Stimulated activated CD8-positive, alpha-beta memory T cell treated with anti-CD3 and anti-CD28 coated beads, Interleukin-2, amount 100 ng/mL, for 1 hour (primary cell): ENCODE measurements at places on chromosomes 7 and 10.

DNA sequence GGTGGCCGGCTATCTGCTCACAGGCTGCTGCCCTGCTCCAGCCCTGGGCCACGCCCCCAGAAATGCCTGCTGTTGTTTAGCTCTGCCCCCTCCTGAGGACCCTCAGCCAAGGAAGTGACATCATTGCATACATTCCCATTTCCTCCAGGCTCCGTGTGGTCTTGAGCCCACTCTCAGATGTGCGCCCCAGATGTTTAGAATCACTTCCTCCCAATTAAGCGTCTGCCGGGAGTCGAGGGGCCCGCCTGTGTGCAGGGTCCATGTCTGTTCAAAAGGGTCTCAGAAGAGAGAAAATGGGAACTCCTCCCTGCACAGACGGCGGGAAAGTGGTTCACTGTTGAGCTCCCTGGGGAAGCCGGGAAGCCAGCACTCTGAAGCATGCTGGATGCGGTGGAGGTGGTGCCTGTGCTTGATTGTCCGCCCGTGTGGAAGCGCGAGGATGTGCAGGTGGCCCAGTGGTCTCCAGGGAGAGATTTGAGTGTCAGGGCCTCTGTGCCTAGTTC is 116.9 kb upstream of the PPIF start:
- DNase-seq: no peak

- no peak for DNase-seq
These were observed 161.4 kb downstream of the AGMO start for GRCh38 chr7:15400440-15400839.

DNA sequence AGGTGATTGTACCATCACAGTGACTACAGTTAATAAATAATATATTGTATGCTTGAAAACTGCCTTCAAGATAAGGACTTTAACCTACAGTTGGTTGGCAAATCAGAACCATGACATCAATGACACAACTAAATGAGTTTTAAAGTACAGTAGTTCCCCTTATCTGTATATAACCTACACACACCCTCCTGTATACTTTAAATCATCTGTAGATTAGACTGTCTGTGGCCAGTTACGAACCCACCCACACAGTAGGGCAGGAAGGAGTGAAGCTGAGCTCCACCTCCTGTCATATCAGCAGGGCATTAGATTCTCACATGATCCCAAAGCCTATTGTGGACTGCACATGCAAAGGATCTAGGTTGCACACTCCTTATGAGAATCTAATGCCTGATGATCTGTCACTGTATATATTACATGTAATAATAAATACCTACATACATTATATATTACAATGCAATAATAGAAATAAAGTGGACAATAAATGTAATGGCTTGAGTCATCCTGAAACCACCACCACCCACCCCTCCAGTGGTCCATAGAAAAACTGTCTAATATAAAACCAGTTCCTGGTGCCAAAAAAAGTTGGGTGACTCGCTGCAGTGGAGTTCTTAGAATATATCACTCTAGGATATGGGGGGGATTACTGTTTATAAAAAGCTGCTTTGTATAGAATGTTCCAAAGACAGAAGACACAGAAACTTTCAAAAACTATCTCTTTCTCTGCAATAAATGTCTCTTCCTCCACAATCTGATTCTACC is 5.6 kb downstream of the TPK1 start:
- DNase-seq: no peak

DNA sequence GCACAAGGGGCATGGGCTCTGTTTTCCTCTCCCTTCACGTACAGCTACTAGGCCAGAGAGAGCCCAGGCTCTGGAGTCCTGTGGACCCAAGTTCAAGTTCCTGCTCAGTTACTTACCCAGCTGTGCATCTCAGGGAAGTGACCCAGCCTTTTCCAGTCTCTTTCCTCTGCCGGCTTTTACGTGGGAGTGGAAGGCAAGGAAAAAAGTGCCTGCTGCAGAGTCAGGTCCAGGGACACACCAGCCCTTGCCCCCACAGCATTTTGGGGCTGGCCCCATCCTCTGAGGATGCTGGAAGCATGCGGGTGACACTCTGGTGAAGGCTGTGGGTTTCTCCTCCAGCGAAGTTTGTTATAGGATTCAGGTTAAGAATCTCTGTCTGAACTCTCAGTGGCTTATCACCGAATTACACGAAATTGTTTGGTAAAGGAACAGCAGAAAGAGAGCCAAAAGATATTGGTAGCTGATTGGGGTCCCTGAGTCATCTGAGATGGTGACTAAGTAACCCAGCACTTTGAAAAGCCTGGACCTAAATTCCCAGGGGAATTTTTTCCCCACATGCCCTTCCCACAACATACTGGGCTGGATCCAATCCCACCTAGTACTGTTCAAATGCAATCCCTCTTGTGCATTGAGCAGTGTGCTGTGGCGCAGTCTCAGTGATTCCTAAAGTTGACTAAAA is 424.3 kb downstream of the RPS24 start:
- no peak for DNase-seq

DNA sequence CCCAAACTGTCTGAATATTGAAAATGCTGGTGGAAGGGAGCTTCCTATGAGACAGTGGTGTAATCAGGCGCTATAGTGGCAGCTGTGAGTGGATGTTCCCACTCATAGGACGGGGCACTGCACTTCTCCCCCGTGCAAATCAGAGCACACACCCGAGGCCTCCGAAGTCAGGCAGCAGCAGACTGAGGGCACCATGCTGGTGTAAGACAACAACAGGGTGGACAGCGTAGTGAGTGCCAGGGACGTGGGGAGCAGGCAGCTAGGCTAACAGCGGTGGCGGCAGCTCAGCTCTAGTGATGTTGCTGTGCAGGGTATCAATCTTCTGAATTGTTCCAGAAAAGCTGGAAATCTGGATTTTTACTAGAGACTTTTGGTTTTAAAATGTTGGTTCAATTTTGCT is 19.2 kb downstream of the C10orf53 start:
- no peak for DNase-seq

- no peak for DNase-seq
These were observed 92.7 kb upstream of the RET start for GRCh38 chr10:42984035-42984610.

GRCh38 chr10:116001262-116001857 is 271.6 kb downstream of the GFRA1 start:
- no peak for DNase-seq

DNA sequence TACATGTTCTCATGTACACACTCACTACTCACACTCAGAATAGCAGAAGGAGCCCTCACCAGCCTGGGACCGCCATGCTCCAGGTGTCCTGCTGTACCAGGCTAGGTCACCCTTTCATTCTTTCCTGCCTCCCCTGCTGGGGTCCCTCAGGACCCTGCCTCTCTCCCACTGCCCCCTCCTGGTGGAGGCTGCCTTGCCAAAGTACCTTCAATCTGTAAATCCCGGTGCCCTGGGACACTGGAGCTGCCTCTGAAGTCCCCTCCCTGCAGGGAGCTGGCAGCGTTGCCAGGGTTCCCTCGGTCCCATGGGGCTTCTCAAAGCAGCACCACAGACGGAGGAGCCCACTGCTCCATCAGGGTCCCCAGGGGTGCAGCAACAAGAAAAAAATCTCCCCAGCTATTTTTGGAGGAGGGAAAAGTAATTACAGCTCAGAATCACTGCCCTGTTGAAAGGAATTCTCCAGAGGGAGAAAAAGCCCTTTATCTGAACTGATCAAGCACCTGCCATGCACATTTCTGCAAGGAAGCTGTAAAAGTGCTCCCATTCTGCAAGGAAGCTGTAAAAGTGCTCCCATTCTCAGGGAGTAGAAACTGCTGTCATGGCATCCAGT is 259.9 kb downstream of the PTPRN2 start:
- DNase-seq: no peak

GRCh38 chr10:78038791-78039547 is 5.3 kb downstream of the RPS24 start:
- no peak for DNase-seq

DNA sequence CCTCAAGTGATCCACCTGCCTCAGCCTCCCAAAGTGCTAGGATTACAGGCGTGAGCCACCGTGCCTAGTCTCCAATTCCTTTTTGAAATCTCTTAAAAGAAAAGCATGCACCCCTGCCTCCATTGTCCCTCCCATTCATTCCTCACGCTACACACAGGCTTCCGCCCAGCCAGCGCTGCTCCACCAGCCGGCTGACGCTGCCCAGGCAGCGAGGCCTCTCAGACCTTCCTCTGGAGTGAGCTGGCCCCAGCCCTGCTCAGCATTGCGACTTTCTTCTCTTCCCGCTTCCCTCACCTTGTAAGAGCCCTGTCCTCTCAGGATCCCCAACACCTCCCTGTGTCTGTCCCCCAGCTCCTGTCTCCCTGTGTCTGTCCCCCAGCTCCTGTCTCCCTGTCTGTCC is 23.6 kb downstream of the RGS10 start:
- DNase-seq: no peak

DNA sequence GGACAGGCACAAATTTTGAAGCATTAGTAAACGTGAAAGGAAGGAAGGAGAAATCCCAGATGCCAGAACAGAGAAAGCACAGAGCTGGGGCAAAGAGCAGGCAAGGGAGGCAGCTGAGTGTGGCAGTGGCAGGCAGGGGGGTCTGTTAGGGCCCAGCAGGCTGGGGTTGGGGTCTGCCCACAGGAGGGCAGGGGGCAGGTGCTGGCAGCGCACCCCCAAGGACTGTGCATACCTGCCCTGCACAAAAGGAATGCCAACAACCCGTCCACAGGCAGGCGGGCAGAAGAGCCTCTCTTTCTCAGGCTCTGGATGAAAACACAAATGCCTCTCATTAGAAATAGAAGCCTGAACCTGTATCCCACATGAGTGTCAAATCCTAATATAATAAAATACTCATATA is 552.3 kb downstream of the PTPRN2 start:
- DNase-seq: no peak

GRCh38 chr10:23918839-23919238 is 290.1 kb upstream of the KIAA1217 start:
- DNase-seq: no peak

DNA sequence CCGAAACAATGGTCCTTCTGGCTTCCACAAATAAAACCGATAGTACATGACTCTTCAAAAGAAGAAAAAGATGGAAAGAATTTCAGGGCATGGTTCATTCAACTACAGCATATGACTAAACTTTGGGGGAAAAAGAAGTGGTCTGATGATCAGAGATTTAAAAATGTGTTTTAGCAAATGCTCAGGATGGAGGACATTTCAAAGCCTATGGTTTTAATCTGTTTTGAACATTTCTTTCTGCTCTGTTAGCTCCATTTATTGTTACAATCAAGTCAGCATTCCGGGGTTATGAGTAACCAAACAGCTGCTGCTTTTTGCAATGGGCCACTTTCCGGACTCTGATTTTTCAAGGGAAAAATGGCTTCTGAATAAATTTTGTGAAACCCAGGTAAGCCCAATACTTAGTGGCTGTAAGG is 142.4 kb downstream of the CUBN start:
- DNase-seq: no peak

DNA sequence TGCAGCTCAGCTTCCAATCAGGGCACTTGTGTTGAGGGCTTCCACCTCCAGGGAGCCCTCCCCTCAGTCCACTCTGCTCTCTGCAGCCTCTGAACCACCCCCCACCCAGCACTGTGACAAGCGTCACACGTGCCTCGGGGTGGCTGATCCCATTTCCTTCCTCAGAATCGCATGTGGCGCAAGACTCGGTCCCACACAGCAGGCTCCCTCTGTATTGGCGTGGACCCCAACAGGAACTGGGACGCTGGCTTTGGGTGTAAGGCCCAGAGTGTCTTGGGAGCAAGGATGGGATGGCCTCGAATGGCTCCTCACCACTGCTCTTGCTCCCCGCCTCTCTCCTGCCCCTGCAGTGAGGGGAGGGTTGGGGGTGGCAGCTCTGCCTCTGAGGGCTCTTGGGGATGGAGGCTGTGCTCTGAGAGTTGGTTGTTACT is 4.1 kb downstream of the CPA1 start:
- no peak for DNase-seq

DNA sequence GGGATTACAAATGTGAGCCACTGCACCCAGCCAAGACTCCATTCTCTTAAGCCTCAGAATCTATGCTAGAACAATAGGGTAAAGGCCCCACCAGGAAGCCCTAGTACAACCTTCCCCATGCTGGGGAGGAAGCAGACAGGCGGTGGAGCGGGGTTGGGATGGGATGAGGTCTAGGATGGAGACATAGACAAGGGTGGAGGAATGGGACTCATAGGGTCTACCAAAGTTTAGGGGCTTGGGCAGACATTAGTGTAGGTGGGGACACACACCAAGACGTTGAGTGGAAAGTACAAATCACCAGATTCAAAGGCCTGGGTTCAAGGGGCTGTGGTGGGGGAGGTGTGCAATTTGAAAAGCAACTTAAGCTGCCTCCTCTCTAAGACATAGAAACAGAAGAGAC is 19.3 kb downstream of the PRSS2 start:
- DNase-seq: no peak

GRCh38 chr10:90992462-90992861 is 71.6 kb upstream of the ANKRD1 start:
- DNase-seq: no peak

DNA sequence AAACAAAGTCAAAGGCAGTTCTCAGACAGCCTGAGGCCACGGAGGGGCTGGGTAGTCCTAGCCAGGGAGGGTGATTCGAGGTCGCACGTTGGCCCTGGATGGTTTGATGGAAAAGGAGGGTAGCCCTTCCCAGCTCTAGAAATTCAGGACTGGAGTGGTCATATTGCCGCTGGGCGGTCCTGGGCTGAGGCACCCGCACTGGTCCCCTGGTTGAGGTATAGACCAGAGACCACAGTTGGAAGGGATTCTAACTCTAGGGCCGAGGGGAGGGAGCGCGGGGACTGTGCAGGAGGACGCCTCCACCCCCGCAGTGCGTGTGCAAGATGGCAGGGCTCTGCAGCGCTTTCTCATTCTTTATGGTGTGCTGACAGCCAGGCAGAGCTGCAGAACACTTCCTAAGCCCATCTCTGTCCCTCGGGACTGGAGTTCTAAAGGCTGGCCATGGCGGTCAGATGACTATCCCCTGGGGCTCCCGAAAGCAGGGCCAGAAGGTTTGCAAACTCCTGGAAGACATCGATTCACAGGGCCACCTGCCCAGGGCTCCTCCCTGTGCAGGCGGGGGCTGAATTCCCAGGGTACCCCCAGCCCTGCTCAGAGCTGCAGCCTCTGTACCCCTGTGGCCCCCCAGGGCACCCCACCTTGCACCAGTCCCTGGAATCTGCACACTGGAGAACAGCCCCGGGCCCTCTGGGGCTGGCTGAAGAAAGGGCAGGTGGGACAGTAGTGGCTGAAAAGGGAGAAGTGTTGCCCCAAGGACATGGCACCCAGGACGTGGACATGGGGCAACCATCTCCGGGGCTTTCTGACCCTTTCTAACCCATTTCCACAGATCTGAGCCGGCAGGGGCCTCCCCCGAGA is 51.0 kb upstream of the ELN start:
- no peak for DNase-seq

DNA sequence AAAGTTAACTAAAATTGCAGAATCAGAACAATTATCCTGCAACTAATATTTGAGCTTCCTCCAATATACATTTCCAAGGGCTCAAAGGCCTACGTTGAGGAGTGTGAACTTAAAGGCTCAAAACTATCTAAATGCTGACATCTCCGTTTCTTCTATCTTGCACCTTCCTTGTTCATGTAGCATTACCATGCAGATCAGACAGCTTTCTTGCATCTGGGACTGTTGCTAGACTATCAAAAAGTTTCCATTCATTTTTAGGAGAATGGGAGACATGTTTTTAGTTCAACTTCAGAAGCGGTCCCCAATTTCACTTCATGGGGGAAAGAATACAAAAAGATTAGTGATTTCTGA is 2.9 kb downstream of the ANKRD1 start:
- no peak for DNase-seq
